ENCODE measurements at places on chromosomes 1 and 21.

DNA sequence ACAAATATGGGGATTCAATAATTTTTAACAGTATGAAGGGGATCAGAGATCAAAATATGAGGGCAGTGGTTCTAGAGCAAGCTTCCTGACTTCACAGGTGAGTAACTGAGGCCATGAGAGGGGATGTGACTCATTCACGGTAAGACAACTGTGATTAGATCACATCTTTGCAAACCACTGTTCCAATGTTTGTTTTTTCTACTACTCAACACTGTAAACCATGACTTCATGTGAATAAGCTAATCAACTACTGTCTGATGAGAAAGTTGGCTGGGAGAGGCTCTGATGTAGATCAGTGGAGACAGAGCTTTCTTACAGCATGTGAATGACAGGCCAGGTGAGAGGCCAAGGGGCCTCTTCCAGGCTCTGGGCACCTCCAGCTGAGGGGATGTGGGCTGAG is 84.7 kb downstream of the BRINP2 start:
- DNase-seq = no peak

GRCh38 chr1:23593042-23593521 is 33.8 kb upstream of the ID3 start:
- DNase-seq = no peak

DNA sequence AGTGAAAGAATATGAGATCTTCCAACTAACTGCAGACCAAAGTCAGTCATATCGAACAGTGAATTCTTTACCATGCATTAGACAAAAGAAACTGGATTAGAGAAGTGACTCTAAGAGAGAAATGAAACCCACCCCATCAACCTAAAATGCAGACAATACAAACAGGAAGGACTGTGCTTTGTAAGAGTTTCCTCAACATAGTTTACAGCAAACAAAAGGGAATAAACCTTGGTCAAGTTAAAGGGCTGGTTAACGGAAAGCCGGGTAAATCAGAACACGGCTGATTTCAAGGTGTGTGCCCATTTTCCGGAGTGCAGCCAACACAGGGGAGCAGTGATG is 39.2 kb downstream of the SIPA1L2 start:
- no peak for DNase-seq

DNA sequence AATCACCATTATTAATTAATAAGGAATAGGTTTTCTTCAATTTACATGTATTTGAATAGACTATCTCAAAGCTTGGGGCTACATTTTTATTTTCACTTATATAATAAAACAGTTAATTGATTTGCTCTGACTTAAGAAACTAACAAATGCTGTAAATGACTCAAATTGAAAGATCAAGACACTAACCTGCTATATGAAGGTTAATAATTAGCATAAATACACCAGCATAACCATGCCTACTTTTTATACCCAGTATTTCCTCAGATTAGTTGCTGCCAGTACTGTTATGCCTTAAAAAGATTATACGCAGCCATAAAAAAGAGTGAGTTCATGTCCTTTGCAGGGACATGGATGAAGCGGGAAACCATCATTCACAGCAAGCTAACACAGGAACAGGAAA is 1545.1 kb downstream of the AMY1C start:
- DNase-seq = no peak

DNA sequence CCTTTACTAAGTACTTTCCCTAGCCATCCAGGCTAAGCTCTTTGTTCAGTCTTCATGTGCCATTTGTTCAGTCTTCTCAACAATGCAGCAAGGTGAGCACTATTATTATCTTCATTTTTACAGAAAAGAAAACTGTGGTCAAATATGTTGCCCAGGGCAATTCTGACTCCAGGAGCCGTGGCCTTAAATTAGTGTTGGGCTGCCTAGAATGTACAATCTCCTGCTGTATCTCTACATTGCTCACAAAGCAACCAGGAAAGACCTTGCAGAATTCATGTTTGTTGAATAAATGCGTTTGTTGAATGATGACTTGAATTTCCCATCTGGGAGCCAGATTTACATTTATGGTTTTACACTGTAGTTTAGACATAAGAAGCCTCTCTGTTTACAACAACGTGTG is 14.2 kb downstream of the CD101 start:
- DNase-seq = no peak

GRCh38 chr1:178442925-178443324 is 53.8 kb downstream of the CLEC20A start:
- no peak for DNase-seq

DNA sequence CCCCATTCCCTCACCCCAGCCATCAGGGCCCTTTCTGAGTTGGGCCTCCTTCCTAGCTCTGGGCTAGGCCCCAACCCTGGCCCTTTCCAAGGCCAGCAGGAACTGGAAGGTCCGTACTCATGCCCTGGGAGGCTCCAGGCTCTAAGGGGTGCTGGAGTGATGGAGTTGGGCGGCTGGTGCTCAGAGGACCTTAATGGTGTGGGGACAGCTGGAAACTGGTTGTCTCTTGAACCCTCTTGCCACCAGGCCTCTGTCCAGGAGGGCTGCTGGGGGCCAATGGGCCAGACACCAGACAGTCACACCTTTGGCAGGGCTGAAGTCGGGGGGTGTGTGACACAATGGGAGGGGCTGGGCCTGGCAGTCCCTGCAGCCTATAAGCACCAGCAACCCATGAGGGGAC is 9.2 kb upstream of the PADI1 start:
- DNase-seq = no peak

- DNase-seq = peak; percentile 61
Observed at GRCh38 chr1:107963601-107964335, 1.2 kb downstream of the VAV3 start.

Data from CD4-positive, alpha-beta T cell treated with Interleukin-15 for 4 hours (primary cell).